ENCODE measurements at places on chromosomes 7 and 10. TPM values are rescaled to one million over a fixed set of nuclear protein-coding genes. Genes with fewer than 3 reads are reported as not detected.

Gene PRSS58
- not detected for total RNA-seq

Gene PDE6C
- not detected for total RNA-seq

Gene ADAP1
- 4.4 TPM for total RNA-seq

Gene DRGX
- total RNA-seq, result 0.09 TPM

Gene VSIR
- 34.4 TPM for total RNA-seq

Gene PMPCB
- total RNA-seq, result 62.3 TPM

Gene NXPH1
- not detected for total RNA-seq

Gene MET
- total RNA-seq, result 102 TPM

Gene GRID2IP
- not detected for total RNA-seq

Gene VENTX
- total RNA-seq, result not detected

Gene ADCYAP1R1
- 0.09 TPM for total RNA-seq

Gene EDRF1
- 16.5 TPM for total RNA-seq

Gene HOGA1
- 0.76 TPM for total RNA-seq

Gene CLEC5A
- total RNA-seq, result not detected

Gene AKR1C4
- total RNA-seq, result 0.30 TPM

Gene TBL2
- 57.8 TPM for total RNA-seq

Gene CPVL
- 0.34 TPM for total RNA-seq

Gene RAMP3
- not detected for total RNA-seq

All from A549 treated with CORT108297 at 1 μM for 4 hours (cell line).